PC-3 (cell line): ENCODE measurements at places on chromosomes 1 and 21. TPM values are rescaled to one million over a fixed set of nuclear protein-coding genes. Genes with fewer than 3 reads are reported as not detected.

DNA sequence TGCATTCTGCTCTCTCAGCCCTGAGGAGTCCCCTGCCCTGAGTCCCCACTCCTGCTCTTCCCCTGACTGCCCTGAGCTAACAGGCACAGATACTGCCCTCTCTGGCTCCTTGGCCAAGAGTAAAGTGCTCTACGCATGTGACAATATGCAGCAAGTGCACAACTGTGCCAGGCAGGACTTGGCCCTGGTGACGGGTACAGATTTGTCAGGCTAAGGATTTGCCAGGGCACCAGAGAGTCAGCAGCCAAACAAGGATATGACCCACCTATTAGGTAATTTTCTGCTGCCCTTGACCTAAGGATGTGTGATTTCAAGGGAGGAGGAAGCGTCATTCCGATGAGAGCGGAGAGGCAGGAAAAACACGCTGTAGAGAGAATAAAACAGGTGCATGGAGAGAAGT is 339.0 kb downstream of the PTPRU start:
- peak; percentile 40 for DNase-seq

The FALEC gene
- 0.73 TPM in 1 of 2 replicates, not detected in the other for total RNA-seq

DNA sequence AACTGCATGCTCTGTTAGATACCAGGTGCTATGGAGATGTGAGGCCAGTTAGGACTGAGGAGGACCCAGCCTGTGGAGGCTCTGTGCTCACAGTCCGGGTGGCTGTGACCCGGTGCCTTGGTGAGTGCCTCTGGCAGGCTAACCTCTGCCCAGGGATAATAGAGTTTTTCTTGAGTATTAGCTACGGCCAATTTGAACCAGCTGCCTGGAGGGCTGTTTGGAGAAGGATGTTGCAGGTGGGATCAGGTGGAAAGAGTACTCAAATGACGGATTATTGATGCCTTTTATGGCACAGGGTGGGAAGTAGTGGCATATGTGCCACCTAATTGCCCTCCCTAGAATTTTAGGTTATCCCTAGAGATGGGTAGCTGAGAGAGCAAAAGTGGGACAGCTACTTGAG is 182.7 kb downstream of the GRIK3 start:
- DNase-seq, result no peak

The CTSE gene
- total RNA-seq, result 0.51 TPM in 1 of 2 replicates, not detected in the other
